T-helper 2 cell treated with Interferon-gamma antibody and Interleukin-4, amounts not matched to agents 5 μg/mL and 100 μg/mL, for 36 hours (primary cell): ENCODE measurements at places on chromosomes 12 and 14.

GRCh38 chr12:46480316-46480715 lies 107.7 kb upstream of the SLC38A2 start:
- no peaks in the 10 kb centered on the region for H3K27me3 ChIP-seq
- no peak overlapping the region for H3K4me3 ChIP-seq
- DNase-seq = no peak
- peaks cover 22% of the 10 kb centered on the region for H3K4me1 ChIP-seq
- H3K27ac ChIP-seq = no peak overlapping the region

DNA sequence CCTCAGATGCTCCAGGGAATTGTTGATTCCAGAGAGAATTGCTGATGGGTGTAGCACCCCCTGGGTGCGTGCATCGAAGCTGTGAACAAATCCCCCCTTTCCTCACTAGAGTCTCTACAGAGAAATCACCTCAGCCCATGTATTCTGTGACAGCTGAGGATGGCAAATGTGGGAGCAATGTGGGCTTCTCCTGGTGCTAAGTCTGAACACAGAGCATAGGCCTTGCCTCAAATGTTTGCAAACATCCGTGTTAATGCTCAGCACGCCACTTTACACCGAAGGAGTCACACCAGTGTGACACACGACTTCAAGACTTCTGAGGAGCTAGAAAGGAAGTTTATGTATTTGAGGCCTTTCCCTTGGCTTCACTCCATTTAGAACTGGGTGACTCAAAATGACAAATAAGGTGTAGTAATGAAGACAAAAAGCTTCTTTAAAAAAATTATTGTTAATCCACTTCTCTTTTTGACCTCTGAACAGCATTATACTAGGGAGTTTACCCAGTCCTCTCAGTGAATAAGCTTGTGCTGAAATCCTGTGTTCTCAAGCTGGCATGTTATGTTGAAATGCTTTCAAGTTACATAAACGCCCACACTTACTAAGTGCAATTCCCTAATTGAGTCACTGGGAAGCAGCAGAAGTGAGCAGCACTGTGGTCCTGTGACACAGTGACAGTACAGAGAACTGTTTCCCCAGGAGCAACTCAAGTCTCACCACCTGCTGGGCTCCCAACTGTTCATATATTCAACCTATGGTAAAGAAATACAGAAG lies 92.9 kb downstream of the FAR2 start:
- peak; percentile 24 for DNase-seq
- peaks cover 19% of the 10 kb centered on the region for H3K4me1 ChIP-seq
- no peaks in the 10 kb centered on the region for H3K27me3 ChIP-seq
- H3K36me3 ChIP-seq = no peaks in the 10 kb centered on the region
- H3K4me3 ChIP-seq = no peak overlapping the region
- H3K27ac ChIP-seq = no peak overlapping the region

GRCh38 chr12:45669792-45670191 lies 59.7 kb upstream of the ARID2 start:
- H3K4me3 ChIP-seq = peak overlapping the region; percentile 19
- H3K27ac ChIP-seq = peak overlapping the region; percentile 53
- H3K4me1 ChIP-seq = peaks cover 33% of the 10 kb centered on the region
- H3K36me3 ChIP-seq = peaks cover 13% of the 10 kb centered on the region

DNA sequence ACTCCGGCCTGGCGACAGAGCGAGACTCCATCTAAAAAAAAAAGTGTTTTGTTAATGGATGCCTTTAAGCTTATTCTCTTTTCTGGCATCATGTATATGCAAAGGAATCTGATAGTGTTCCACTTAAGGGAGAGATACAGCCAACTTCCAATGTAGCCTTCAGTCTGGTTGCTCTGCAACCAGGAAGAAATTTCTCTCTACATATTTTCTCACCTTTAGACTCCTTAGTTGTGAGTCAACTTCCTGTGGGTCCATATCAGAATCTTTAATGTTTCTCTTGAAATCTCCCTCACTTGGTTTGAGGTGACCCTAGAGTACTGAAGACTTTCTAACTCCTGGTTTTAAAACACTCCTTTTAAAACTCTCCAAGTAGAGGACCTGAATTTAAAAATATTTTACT lies 340.4 kb downstream of the SLC6A15 start:
- no peak overlapping the region for H3K27ac ChIP-seq
- no peaks in the 10 kb centered on the region for H3K36me3 ChIP-seq
- H3K4me3 ChIP-seq = no peak overlapping the region
- no peaks in the 10 kb centered on the region for H3K4me1 ChIP-seq
- no peaks in the 10 kb centered on the region for H3K27me3 ChIP-seq

- no peak overlapping the region for H3K27ac ChIP-seq
- no peak for DNase-seq
- H3K27me3 ChIP-seq = peaks cover 3% of the 10 kb centered on the region
- no peak overlapping the region for H3K4me3 ChIP-seq
- no peaks in the 10 kb centered on the region for H3K4me1 ChIP-seq
Observed at GRCh38 chr12:79552192-79552591, 138.6 kb downstream of the PAWR start.

- H3K27ac ChIP-seq = no peak overlapping the region
- peaks cover 48% of the 10 kb centered on the region for H3K27me3 ChIP-seq
- no peak overlapping the region for H3K4me3 ChIP-seq
- no peak for DNase-seq
- peaks cover 24% of the 10 kb centered on the region for H3K4me1 ChIP-seq
Observed at GRCh38 chr14:61589691-61590581, 105.4 kb upstream of the HIF1A start.

DNA sequence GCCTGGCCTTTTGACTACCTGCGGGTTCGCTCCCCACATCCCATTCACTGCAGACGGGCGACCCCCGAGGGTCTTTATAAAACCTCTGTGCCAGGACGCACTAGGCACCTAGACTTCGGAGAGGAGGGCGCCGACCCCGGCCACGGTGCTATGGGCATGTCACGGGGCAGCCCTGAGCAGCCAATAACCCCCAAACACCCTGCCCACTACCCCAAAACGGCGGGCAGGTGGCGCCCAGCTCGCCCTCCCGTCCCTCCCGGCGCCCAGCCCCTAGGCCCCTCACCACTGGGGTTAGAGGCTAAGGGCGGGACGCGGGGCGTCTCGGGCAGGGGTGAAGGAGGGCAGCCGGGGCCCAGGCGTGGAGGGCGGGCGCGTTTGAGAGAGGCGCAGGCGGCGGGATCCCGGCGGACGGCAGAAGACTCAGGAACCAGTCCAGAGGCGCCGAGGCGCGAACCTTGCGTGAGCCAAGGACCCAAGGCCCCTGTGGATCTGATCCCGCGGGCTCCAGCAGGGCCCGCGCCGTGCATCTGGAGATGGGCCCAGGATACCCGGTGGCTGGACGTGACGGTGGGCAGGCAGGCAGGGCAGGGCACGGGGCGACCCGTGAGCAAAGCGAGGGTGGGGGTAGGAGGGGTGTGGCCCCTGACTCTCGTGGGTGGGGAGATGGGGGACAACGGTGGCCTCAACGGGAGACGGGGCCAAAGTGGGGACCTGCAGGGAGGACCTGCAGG lies 11.1 kb downstream of the KRT85 start:
- H3K4me1 ChIP-seq = peaks cover 12% of the 10 kb centered on the region
- H3K4me3 ChIP-seq = no peak overlapping the region
- H3K27ac ChIP-seq = no peak overlapping the region
- H3K36me3 ChIP-seq = no peaks in the 10 kb centered on the region
- no peak for DNase-seq

GRCh38 chr14:104937694-104938365 lies 13.2 kb downstream of the PLD4 start:
- H3K4me1 ChIP-seq = peaks cover 2% of the 10 kb centered on the region
- no peak overlapping the region for H3K4me3 ChIP-seq
- peaks cover 29% of the 10 kb centered on the region for H3K27me3 ChIP-seq
- DNase-seq = no peak
- no peaks in the 10 kb centered on the region for H3K36me3 ChIP-seq

DNA sequence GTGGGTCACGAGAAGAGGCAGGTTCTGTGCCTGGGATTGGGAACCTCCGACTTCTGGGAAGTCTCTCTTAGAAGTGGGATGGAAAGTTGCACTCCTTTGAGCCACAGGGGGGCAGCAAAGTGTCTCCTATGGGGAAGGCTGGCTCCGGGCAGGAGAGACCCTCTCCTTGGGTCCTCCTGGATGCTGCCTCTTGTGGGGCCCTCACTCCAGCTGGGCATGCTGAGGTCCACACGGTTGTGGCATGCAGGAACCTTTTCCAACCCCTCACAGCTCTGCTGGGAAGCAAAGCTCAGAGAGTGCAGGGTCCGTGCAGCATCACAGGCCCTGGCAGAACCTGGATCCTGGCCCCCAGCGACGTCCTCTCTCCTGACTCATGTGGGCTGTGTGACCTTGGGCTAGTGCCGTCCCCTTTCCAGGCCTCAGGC lies 17.4 kb downstream of the SDSL start:
- no peaks in the 10 kb centered on the region for H3K4me1 ChIP-seq
- no peak overlapping the region for H3K4me3 ChIP-seq
- no peaks in the 10 kb centered on the region for H3K36me3 ChIP-seq
- no peaks in the 10 kb centered on the region for H3K27me3 ChIP-seq
- DNase-seq = no peak

DNA sequence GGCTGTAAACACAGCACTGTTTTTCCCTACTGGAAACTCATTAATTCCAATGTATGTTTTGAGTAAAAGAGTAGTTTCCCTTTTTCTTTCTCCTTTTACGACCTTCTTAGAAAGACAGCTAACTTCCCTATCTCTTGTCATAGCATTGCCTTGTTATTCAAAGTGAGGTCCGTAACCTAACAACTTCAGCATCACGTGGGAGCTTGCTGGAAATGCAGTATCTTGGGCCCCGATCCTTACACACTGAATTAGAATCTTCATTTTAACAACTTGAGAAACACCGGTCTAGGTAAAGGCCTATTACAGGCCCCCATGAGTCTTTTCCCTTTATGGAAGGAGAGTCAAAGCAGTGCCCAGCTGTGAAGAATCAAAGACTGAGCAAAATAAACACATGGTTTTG lies 230.7 kb upstream of the PRKD1 start:
- no peak overlapping the region for H3K4me3 ChIP-seq
- no peaks in the 10 kb centered on the region for H3K27me3 ChIP-seq
- H3K36me3 ChIP-seq = no peaks in the 10 kb centered on the region

- peak overlapping the region; percentile 85 for H3K4me3 ChIP-seq
- no peaks in the 10 kb centered on the region for H3K36me3 ChIP-seq
- H3K27me3 ChIP-seq = peaks cover 32% of the 10 kb centered on the region
- peak overlapping the region; percentile 51 for H3K27ac ChIP-seq
Observed at GRCh38 chr14:60327447-60328331, 78.7 kb downstream of the PPM1A start.

- H3K27me3 ChIP-seq = no peaks in the 10 kb centered on the region
- H3K4me3 ChIP-seq = no peak overlapping the region
- no peaks in the 10 kb centered on the region for H3K36me3 ChIP-seq
- H3K27ac ChIP-seq = no peak overlapping the region
- no peak for DNase-seq
Observed at GRCh38 chr12:11347810-11348209, 37.6 kb upstream of the PRB4 start.

- H3K4me3 ChIP-seq = no peak overlapping the region
- H3K27ac ChIP-seq = no peak overlapping the region
- H3K36me3 ChIP-seq = no peaks in the 10 kb centered on the region
- no peaks in the 10 kb centered on the region for H3K27me3 ChIP-seq
Observed at GRCh38 chr14:86756521-86757190, 1226.7 kb downstream of the FLRT2 start.

DNA sequence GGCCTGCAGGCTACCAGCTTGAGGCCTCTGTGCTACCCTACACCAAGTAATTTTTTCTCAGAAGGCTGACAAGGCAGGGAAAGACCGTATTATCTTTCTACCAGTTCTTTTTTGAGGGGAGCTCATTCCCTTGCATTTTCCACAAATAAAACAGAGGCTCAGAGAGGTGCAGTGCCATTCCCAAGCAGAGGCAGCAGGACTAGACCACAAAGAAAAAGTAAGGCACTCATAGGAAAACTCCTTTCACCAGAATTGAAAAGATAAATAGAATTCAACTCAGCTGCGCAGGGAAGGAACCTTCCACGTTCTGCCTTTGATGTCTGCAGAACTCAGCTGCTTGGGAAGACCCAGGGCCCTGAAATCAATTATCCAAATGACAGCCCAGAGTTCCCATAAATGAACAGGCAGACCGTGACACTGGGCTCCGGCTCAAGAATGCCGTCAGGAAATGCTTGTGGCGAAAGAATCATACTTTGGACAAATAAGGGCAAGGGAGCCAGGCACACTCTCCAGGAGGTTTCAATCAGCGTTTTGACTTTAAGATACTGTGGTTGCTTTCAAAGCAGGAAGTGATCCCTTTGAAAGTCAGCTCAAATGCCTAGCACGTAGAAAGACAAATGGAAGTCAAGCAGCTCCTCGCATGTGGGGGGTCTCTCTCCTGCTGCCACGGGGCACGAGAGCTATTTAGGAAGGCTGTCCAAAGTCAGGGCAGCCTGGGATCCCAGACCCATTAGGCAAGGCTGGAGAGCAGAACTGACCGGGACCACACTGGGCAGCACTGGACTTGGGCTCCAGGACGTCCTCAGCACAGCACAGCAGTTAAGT lies 14.0 kb downstream of the KCTD10 start:
- peaks cover 16% of the 10 kb centered on the region for H3K36me3 ChIP-seq
- H3K27ac ChIP-seq = peak overlapping the region; percentile 76
- H3K27me3 ChIP-seq = no peaks in the 10 kb centered on the region
- H3K4me3 ChIP-seq = peak overlapping the region; percentile 30

DNA sequence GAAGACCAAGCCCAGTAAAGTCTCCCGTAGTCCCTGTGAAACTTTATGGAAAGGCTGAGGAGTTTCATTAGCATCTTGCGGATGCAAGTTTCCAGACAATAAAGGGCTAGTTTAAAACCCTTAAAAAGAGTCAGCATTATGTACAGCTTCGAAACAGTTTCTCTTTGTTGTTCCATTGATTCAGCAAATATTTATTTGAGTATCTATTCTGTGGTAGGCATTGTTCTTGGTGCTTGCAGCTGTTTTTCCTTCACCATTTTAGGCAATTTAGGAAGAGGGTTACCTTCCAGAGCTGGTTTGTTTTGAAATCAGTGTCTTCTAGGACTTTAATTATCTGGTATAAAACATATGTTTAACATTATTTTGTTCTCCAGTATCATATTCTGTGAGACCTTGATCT lies 1.5 kb downstream of the SLIRP start:
- peaks cover 29% of the 10 kb centered on the region for H3K4me1 ChIP-seq
- peak overlapping the region; percentile 99 for H3K4me3 ChIP-seq
- H3K36me3 ChIP-seq = peaks cover 27% of the 10 kb centered on the region
- no peaks in the 10 kb centered on the region for H3K27me3 ChIP-seq
- H3K27ac ChIP-seq = no peak overlapping the region

GRCh38 chr14:69214393-69214792 lies 23.1 kb downstream of the EXD2 start:
- H3K36me3 ChIP-seq = peaks cover 4% of the 10 kb centered on the region
- H3K27ac ChIP-seq = no peak overlapping the region
- DNase-seq = no peak
- no peaks in the 10 kb centered on the region for H3K27me3 ChIP-seq
- no peak overlapping the region for H3K4me3 ChIP-seq

DNA sequence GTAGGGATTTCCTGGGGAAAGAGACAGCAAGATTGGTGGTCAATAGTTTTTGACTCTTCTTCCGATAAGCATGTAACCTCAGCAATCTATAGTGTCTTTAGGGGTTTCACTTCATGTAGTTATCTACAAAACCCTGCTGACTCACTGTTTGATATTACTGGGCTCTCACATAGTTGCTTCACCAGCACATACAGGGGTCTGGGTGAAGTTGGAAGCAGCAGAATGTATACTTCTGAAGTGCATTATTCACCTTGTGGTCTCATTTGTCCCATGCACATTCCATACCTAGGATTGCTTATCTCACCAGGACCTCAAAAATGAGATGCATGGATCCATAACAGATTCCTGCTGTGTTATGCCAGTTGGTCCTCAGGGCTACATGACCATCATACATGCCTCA lies 280.0 kb downstream of the LRIG3 start:
- no peak for DNase-seq
- no peaks in the 10 kb centered on the region for H3K4me1 ChIP-seq
- no peak overlapping the region for H3K27ac ChIP-seq
- no peaks in the 10 kb centered on the region for H3K36me3 ChIP-seq
